ENCODE measurements at places on chromosomes 2 and 18.
A peak's percentile ranks its signal among the peaks of the same experiment; 100 is the strongest.

GRCh38 chr2:60707750-60708371 lies 48.2 kb upstream of the PAPOLG start:
- DNase-seq, result no peak

DNA sequence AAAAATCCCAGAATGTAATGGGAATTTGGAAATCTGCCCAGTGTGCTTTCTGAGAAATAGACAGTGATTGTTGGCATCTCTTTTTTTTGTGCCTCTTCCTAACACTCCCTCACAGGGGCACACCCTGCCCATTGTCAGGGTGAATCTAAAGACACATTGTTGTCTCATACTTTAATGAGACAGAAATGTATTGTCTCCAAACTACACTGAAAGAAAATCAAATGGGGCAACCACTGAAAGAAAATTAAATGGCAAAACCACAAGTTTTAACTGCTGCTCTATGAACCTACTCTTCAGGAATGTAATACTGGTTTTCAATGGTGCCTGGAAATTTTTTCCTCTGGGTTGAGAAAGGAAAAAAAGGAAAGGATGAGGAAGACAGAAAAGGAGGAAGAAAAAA lies 43.2 kb upstream of the GLS start:
- DNase-seq, result no peak

- DNase-seq, result no peak
These were observed 143.4 kb downstream of the NDUFA10 start for GRCh38 chr2:239881561-239882320.

- no peak for DNase-seq
These were observed 200.4 kb downstream of the MEMO1 start for GRCh38 chr2:31810200-31810917.

- DNase-seq, result peak; percentile 24
These were observed 6.5 kb upstream of the NAPG start for GRCh38 chr18:10519366-10519765.

DNA sequence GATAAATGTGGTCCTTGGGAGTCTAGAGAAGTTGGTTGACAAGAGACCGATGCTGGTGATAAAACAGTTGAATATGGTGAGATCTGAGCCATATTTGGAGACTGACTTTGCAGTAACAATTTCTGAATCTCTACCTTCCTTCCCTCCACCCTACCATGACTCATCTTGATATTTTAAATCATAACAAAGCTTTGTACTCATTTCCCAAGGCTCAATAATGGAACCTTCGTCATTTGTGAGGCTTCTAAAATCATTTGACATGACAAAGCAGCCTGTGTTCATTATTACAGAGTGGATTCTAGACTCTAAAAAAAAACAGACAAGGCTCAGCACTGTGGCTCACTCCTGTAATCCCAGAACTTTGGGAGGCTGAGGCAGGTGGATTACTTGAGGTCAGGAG lies 38.5 kb upstream of the PDCL3 start:
- DNase-seq, result no peak

GRCh38 chr18:48852292-48852691 lies 98.5 kb downstream of the SMAD7 start:
- DNase-seq, result no peak

DNA sequence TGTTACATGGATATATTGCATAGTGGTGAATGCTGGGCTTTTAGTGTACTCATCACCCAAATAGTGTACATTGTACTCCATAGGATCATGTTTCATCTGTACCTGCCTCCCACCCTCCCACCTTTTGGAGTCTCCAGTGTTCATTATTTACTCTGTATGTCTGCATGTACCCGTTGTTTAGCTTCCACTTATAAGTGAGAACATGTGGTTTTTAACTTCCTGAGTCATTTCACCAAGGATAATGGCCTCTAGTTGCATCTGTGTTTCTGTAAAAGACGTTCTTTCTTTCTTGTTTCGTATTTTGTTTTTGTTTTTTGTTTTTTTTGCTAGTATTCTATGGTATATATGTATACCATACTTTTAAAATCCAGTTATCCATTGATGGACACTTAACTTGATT lies 107.5 kb downstream of the MSTN start:
- no peak for DNase-seq

DNA sequence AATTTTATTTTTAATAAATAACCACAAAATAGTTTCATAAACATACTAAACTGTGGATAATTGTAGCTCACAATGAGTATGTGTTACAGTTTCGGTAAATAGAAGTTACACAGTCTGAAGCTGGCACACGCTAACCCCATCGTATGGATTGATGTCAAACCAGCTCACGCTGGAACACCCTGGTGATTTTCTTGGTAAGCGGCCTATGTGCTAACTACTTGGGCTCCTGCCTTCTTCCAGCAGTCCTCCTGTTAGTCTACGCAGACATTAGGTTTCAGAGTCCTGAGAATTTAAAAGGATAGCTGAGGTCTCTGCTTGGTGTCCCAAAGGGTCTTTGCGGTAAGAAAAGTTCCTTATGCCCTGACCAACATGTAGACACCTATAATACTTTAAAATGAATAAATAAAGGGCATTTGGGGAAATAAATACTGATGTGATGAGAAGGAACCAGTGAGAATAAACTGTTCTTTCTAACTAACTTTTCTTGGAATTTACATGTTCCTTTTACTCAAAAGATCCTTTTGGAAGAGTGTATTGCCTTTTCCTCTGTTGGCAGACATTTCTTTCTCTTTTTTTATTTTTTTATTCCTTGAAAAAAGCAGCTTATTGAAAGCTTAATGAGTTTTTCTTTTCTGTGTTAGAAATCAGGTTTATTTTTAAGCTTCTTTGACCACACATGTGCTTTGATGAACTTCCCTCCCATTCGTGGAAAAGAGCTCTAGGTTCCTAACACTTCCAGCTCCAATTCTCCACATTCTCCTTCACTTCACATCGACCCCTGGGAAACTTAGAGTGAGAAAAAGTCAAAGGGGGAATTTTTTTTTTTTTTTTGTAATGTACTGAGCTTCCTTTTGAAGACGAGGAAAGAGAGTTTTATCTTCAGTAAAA lies 322.2 kb downstream of the IRS1 start:
- no peak for DNase-seq

DNA sequence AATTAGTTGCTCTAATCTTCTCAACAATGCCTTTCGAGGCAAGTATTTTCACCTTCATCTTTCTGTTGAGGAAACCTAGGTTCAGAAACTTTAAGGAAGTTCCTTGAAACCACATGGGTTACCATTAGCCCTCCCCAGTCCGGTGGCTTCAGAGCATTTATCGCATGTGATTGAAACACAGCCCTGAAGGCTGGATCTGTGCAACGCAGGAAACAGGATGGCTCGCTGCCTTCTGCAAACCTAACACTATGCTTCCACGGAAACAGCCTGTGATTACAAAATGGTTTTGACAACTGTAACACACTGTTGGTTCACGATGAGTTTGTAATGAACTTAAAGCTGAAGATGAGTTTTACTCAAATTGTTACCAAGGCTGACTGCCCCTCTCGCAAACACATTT lies 68.5 kb downstream of the EPB41L3 start:
- no peak for DNase-seq

GRCh38 chr18:58967751-58968254 lies 103.1 kb downstream of the ZNF532 start:
- no peak for DNase-seq

- DNase-seq, result no peak
These were observed 62.7 kb downstream of the HPCAL1 start for GRCh38 chr2:10365412-10365811.

GRCh38 chr18:76827205-76828200 lies 5.1 kb downstream of the ZNF236 start:
- DNase-seq, result no peak

DNA sequence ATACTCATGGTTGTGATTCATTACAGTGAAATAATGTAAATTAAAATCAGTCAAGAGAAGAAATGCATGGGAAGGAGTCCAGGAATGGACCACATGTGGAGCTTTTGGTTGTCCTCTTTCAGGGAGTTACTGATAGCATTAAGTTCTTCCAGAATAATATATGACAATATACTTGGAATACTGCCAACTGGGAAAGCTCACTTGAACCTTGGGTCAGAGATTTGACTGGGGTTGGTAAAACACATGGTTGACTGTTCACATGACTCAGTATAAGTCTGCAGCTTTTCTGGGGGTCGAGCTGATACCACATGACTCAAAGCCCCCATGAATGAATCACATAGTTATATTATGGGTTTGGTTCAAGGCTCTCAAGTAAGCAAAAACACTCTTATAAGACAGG lies 1109.0 kb upstream of the CHAC2 start:
- DNase-seq, result peak; percentile 78

DNA sequence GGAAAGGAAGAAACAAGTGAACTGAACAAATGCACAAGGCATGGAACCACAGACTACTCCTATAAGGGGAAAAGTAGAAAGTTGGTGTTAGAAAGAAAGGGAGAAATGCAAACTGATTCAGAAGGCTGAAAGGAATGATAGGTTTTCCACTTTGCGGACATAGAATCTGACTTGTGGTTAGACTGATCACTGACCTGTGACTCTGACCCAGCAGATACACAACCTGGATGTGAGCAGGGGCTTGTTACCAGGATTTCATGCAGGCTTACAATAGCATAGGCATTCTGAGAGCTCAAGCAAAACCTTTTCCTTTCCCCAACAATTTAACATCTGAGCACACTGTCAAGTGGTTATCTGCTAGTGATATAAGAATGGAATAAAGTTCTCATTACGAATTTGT lies 237.0 kb upstream of the CDH20 start:
- no peak for DNase-seq

- peak; percentile 87 for DNase-seq
These were observed 680.2 kb downstream of the NYAP2 start for GRCh38 chr2:226079671-226080181.

- DNase-seq, result no peak
These were observed 323.4 kb upstream of the UBE2E3 start for GRCh38 chr2:180657054-180657453.

DNA sequence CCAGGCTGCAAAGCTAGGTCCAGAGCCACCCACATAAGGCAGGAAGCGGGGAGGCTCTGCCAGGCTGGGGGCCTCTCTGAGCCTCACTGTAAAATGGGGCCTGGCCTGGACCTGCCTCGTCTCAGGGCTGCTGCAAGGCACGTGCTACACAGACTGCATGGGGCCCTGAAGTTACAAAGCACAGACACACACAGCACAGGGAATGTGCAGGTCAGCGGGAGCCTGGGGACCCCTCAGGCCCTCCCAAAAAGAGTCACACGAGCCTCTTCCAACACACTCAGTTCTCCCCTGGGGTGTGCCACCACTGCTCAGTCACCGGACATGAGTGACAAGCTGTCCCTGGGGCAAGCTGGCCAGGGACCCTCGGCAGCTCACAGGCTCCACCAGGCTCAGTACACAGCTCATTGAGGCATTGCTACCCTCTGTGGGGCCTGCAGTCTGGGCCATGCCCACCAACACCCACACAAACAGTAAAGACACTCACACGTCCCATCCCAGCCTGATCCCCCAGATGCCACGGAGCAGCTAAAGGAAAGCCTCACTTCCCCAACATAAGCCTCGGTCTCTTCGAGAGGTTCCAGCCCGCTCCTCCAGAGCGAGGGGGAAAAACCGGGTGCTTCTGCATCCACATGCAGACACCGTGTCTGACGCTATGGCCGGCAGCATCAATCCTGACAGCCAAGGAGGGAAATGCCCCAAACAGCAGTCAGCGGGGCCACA lies 33.7 kb downstream of the BOK start:
- no peak for DNase-seq

- DNase-seq, result no peak
These were observed 145.1 kb downstream of the B3GNT2 start for GRCh38 chr2:62340994-62341484.

- no peak for DNase-seq
These were observed 72.6 kb downstream of the ZNF532 start for GRCh38 chr18:58937071-58937886.

- DNase-seq, result no peak
These were observed 15.0 kb upstream of the SPOPL start for GRCh38 chr2:138486363-138487198.

DNA sequence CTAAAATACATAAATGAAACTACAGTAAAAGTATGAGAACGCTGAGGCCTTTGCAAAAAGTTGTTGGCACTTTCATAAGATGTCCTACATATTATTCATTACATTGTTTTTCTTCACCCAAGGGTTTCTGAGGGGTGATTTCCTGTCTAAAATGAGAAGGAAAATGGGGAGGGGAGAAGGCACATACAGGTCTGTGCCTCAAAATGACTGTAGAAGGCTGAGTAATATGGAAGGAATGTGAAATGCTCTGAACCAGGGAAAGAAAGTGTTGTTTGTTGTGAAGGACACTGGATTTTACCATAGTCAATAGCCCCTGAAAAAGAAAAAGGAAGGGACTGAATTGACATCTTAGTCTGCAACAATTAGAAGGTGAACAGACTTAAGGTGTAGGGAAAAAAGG lies 99.5 kb upstream of the RNF152 start:
- DNase-seq, result peak; percentile 55

DNA sequence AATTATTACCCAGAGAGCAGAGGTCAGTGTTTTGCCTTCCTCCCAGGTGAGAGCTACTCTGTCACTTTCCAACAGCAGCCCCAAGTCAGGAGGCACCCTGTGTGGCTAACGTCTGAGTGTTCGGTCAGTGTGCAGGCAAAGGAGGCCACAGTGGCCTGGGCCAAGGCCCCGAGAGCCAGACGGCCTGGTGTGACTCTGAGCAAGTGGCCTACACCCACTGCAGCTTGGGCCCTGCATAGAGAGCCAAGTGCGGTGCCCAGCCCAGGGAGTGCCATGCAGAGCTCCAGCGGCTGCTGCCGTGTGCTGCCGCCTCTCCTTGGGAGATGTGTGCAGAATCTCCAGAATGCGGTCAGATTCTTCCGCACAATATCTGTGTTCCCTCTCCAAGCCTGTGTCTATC lies 70.4 kb downstream of the GNAL start:
- no peak for DNase-seq

DNA sequence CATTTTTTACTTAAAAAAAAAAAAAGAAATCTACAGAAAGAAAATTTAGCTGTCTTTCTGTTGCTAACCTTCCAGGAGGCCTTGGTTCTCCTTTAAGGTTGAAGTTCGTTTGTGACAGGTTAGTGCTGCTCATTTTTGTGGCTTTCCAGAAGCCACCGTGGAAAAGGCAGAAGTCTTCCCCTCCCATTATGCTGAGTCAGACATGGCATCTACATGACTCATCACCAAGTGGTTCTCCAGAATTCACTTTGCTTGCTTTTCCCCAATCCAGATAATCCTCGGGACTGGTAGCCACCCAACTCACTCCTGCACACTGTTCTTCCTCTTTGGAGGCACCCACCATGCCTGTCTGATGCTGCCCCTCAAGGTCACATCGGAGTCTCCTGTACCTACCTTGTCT lies 228.7 kb downstream of the PIK3C3 start:
- DNase-seq, result peak; percentile 23

DNA sequence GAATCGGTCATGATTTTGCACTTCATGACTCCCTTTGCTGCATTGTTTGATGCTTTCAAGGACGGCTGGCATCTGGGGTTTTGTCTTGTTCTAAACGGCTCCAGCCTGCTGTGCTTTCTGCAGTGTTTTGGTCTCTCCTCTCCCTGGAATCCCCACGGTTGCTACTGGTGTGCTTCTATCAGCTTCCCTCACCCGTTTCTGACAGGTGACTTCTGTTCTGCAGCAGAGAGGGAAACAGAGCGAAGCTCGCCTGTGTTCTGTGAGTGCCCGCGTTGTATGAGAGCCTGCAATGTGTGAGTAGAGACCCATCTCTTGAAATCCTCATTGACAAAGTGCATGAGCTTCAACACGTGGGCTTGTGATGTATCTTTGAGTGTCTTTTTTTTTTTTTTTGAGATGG lies 102.8 kb downstream of the DCDC2C start:
- no peak for DNase-seq
